ENCODE measurements at places on chromosomes 3 and 15.

DNA sequence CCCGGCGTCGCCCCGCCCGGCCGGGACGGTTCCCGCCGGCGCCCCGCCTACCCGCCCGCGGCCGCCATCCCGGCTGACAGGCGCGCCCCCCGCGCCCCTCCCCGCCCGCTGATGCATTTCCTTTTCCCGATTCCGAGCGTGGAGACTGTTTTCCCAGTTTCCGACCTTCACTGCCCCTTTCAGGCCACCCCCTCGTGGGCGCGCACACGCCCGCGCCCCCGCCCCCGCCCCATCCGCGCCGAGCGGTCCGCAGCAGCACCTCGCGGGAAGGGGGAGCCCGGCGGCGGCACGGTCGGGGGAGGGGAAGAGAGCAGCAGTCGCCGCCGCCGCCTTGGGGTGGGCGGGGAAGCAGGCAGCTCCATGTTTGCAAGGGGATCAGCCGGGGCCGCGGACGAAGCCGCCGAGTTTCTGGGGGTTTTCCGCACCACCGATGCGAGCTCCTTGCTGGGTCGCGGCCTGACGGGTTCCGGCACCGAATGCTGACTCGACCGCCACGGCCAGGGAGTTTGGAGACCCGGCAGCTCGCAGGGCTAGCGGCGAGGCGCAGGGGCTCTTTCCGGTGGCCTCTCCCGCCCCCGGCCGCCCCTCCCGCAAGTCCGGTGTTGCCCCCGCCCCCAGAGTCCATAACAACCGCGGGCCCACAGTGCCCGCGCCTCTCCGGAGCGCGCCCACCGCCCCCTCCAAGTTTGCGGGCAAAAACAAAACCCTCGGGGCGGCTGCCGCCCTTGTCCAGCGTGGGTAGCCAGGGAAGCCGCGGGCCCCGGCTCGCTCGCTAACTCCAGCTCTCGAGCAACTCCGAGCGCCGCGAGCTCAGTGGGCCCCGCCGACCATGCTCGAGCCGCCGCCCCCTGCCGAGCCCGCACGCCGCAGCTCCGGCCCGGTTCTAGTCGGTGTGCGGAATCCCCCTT lies 3.2 kb upstream of the SIN3A start:
- peak; percentile 78 for DNase-seq

DNA sequence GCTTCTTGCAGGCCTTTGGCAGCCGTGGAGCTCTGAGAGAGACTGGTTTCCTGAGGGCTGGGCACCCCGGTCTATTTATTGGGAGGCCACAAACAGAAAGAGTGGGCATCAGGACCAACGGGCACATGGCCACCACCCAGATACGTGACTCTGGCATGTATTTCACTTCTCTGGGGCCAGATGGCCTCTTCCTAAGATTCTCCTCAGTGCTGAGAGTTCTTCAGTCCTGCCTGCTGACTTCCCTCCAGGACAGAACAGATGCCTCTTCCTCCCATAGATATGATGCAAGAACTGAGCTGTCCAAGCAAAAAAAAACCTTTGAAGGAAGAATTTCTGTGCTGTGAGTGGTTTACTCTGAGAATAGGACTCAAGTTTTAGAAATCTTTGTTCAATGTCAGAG lies 107.7 kb downstream of the IGF2BP2 start:
- no peak for DNase-seq

- no peak for DNase-seq
Observed at GRCh38 chr3:181940703-181941102, 229.0 kb downstream of the SOX2 start.

DNA sequence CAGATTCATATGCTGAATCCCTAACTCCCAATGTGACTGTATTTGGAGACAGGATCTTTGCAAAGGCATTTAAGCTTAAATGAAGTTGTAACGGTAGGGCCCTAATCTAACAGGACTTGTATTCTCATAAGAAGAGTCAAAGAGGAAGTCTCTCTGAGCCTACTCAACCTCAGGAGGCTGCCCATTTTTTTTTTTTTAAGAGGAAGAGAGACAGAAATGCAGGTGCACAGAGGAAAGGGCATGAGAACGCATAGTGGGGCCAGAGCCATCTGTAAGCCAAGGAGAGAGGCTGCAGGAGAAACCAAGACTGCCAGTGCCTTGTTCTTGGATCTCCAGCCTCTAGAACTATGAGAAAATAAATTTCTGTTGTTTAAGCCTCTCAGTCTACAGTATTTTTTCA lies 28.4 kb downstream of the ZNF860 start:
- no peak for DNase-seq

GRCh38 chr15:67201136-67201535 lies 53.3 kb downstream of the AAGAB start:
- no peak for DNase-seq

DNA sequence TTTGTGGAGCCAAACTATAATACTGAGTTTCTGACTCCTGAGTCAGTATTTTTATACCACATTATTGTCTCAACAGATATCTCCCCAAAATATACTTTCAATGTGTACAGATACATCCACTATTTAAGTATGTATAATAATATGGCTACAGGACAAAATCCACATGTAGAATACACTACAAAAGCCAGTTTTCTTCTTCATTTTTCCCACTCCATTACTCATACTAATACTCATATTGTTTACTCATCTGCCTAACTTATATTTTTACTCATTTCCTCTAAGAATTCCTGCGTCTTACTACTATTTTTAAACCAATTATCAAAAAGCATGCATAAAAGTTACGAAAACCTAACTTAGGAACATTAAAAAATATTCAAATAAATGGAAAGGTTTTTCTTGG lies 440.8 kb downstream of the ZNF385D start:
- DNase-seq = no peak

DNA sequence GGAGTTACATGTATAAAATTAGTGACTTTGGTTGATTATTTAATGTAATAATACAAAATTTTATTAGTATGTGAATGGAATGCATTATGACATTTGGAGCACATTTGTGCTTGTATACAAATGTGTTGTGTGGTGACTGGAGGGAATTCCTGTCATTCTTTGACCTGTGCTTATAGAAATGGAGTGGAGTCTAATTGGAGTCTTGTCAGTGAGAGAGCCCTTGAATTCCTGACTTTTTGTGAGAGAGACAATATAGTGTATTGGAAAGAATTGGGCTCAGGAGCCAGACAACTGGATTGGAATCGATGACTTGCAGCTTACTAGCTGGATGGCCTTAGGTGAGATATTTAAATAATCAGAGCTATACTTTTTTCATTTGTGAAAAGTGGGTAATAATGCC lies 9.4 kb downstream of the TCF12 start:
- no peak for DNase-seq

GRCh38 chr15:57555270-57555669 lies 36.4 kb upstream of the MYZAP start:
- DNase-seq = no peak

Measured in activated T-cell treated with anti-CD3 and anti-CD28 coated beads, Interleukin-2, amount 50 U/mL, for 4 hours (primary cell).